ENCODE measurements at places on chromosomes 1 and 21. TPM values are rescaled to one million over a fixed set of nuclear protein-coding genes. Genes with fewer than 3 reads are reported as not detected.
A peak's percentile ranks its signal among the peaks of the same experiment; 100 is the strongest.

DNA sequence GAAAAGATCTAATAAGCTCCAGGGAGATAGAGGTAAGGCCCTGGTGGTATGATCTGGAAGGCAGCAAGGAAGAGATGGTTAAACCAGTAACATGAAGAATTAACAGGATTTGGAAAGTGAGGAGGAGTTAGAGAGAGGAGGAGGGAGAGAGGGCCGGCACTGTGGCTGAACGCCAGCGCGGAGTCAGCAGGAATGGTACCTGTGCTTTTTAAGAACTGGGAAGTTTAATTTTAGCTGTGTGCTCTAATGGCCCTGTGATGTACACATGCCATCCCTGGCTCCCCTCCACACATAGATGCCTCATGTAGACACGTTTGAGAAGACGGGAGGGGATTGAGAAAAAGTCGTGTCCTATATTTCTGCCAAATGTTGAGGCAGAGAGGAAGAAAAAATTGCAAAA lies 13.8 kb upstream of the AVPR1B start:
- no peak for DNase-seq

Gene SPRR2A
- not detected for polyA plus RNA-seq

Gene KRTAP24-1
- polyA plus RNA-seq: not detected

Gene OR2L5
- not detected for polyA plus RNA-seq

- DNase-seq: no peak
Observed at GRCh38 chr1:39959651-39960333, 4.8 kb downstream of the MFSD2A start.

Gene SERTAD4
- not detected for polyA plus RNA-seq

- no peak for DNase-seq
Observed at GRCh38 chr1:115826628-115827027, 14.3 kb downstream of the NHLH2 start.

DNA sequence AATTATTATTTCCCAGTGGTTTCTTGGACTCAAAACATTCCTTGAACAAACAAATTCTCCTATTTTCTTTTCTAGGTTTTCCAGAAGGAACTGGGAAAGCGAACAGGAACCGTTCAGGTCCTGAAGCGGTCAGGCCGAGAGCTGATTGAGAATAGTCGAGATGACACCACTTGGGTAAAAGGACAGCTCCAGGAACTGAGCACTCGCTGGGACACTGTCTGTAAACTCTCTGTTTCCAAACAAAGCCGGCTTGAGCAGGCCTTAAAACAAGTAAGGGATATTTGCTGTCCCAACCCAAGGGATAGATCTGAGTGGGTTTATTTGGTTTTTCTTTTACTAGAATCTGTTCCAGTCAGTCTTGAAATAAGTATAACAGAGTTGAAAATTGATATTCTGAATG lies 39.4 kb upstream of the BMP8A start:
- DNase-seq: no peak

DNA sequence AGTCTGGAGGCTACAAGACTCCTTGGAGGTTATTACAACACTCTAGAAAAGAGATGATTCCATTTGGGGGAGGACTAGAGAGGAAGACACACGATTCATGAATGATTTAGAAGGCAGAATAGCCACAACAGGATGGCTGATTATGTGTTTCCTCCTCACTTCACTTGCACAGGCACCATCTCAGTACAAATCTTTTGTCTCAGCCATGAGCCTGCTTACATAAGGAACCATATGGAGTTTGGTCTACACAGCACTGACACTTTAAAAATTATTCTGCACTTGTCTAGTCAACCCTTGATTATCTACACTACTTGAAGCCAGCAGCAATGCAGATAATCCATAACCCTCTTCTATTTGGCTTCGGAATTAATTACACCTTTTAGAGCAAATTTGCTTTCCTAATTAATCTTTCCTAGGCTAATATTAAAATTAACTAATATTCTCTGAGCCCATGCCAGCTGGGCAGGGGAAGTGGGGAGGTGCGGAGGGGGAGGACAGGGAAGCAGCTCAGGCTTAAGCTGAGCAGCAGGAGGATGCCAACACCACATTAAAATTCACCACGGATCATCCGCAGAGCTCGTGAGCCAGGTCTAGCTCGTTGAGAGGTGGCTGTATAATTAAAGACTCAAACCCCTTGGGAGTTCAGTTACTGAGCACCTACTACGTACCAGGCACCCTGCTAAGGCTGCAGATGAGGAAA lies 3.2 kb upstream of the LEMD1 start:
- no peak for DNase-seq

GRCh38 chr1:56167596-56167995 lies 411.8 kb downstream of the PLPP3 start:
- no peak for DNase-seq

Gene PIGR
- polyA plus RNA-seq: 0.25 TPM

DNA sequence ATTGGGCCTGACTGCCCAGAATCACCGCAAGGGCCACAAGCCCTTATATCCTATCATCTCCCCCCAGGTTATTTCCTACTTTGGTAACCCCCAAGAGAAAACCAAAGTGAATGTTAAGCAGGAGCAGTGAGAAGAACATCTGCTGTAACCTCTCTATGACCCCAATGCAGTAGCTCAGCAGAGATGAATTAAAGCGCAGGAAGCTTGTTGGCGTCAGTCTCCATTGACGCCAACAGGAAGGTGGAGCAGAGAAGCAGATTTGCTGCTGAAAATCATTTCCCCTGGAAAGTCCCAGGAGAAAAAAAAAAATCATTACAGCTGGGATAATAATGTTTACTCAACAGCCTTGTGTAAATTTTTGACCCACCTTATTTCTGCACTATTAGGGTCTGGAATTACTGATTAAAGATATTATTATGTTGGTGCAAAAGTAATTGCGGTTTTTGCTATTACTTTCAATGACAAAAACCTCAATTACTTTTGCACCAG lies 33.2 kb upstream of the FAM163A start:
- DNase-seq: peak; percentile 22

Gene PADI2
- polyA plus RNA-seq: 0.15 TPM

DNA sequence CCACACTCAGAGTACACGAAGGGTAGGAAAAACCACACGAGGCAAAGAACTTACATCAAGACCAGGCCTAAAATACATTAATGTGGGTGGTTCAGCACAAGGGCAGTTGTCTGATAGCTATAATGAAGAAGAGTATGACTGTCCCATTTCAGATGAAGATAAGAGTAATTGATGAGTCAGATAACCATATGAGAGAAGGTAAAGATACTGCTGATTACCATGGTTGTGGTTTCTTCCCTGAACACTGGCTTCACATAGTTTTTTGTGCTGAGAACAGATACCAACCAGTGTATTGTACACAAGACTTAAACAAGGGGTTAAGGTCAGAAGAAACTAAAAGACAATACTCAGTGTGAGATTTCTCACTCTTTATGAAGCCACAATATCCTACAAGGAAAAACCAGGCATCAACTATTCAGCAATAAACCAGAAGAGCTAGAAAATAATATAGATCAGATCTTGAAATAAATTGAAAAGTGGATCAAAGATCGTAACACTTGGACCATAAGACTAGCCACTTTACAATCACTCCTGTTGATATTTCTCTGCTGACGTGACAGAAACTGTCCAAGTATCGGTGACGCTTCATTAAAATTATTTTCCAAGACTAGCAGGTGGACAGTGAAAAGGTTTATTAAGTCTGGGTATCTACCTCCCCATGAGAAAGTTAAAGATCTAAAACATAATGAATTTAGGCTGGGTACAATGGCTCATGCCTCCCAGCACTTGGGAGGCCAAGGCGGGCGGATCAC lies 28.6 kb downstream of the PUM1 start:
- no peak for DNase-seq
